ENCODE measurements at places on chromosomes 3 and 15. TPM values are rescaled to one million over a fixed set of nuclear protein-coding genes. Genes with fewer than 3 reads are reported as not detected.

DNA sequence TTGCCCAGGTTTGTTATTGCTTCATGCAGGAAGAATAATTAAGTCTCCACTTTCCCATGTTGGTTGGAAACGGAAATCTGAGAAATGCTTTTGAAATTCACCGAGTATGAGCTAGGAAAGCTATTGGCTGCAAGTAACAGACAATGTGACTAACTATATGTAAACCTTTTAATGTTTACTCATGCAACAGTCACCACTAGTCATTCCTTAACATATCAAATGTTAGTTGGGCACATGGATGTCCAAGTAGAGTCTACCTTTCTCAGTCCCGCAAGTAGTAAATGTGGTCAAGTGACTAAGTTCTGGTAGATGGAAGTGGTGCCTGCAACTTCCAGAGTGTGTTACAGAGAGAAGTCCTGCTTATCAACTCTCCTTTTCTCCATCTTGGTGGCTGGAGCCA, 52.5 kb downstream of the KLF15 start:
- no peak overlapping the region for H3K4me3 ChIP-seq
- no peaks in the 10 kb centered on the region for H3K36me3 ChIP-seq
- DNase-seq: no peak
- H3K27ac ChIP-seq: no peak overlapping the region
- no peaks in the 10 kb centered on the region for H3K27me3 ChIP-seq

DNA sequence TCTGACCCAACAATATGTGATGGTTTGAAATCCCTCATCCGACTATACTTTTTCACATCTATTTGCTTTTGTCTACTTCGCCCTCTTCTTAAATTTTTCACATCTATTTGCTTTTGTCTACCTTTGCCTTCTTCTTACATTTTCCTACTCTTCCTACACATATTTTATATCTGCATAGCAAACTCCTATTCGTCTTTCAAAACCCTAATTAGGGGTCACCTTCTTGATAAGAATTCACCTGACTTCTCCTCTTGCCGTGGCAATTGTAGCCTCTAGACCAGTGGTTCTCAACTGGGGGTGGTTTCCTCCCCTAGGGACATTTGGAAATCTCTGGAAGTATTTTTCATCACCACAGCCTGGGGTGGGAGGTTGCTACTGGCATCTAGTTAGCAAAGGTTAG, 607.4 kb downstream of the NTRK3 start:
- H3K27me3 ChIP-seq: no peaks in the 10 kb centered on the region
- H3K4me1 ChIP-seq: no peaks in the 10 kb centered on the region
- H3K27ac ChIP-seq: no peak overlapping the region
- no peak for DNase-seq
- H3K4me3 ChIP-seq: no peak overlapping the region

DNA sequence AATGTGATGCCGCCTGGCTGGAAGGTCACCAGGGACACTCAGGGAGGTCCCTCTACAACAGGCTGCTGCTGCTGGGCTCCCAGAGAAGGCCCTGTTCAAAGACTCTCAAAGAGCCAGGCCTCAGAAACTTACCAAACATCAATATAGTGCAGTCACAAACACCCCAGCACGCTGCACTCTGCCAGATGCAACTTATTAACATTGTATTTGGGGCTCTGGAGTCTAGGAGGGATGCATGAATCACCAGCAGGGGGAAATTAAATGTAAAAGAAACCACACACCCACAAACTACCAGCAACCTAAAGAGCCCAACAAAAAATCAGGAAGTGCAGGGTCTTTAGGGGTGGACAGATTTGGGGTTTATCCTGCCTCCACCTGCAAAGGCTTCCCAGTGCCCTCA, 74.6 kb upstream of the SPATA12 start:
- no peaks in the 10 kb centered on the region for H3K36me3 ChIP-seq
- DNase-seq: no peak
- no peaks in the 10 kb centered on the region for H3K27me3 ChIP-seq
- peaks cover 8% of the 10 kb centered on the region for H3K4me1 ChIP-seq

DNA sequence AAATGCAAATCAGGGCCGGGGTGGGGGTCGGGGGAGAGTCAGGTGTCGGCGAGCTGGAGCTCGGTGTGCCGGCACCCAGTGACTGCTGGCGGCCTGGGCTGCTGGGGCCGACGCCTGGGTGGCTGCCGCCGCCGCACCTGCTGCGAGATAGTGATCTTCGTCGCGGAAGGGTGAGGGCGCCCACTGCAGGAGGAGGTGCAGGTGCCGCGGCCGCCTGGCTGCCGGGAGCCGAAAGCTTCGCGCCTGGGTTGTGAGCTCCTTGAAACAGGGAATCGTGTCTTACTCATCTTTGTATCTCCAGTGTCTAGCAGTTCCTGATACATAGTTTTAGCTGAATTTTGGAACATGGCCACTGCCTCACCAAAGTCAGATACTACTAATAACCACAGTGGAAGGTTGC, 64.0 kb upstream of the CPOX start:
- H3K36me3 ChIP-seq: no peaks in the 10 kb centered on the region
- no peak for DNase-seq
- H3K4me1 ChIP-seq: no peaks in the 10 kb centered on the region
- H3K27ac ChIP-seq: no peak overlapping the region
- H3K4me3 ChIP-seq: no peak overlapping the region
- H3K27me3 ChIP-seq: no peaks in the 10 kb centered on the region

DNA sequence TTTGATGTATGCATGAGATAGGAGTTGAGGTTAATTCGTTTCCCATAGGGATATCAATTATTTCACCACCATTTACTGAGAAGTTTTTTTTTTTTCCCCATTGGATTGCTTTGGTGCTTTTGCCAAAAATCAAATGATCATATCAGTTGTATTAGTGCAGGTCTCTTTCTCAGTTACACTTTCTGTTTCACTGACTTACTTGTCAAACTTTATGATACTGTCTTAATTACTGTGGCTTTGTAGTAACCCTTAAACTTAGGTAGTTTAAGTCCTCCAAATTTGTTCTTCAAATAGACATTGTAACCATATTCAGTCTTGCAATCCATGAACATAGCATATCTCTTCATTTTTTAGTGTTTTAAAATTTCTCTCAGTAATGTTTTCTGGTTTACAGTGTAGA, 259.9 kb upstream of the SLCO3A1 start:
- H3K4me3 ChIP-seq: no peak overlapping the region
- H3K27me3 ChIP-seq: no peaks in the 10 kb centered on the region
- no peaks in the 10 kb centered on the region for H3K4me1 ChIP-seq

DNA sequence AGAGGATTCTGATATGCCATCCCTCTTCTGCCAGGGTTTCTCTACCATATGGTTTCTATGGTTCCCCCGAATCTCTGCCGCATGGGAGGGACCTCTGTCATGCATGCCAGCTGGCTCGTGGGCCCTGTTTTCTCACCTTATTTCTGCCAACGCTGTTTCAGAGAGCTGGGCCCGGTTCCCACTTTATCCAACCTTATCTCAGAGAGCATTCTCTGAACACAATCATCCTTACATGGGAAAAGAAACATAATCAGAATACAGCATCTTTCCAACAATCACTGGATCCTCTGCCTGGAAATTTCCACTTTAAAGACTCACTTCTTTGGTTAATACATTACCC, 234.5 kb upstream of the ZBTB20 start:
- no peaks in the 10 kb centered on the region for H3K27me3 ChIP-seq
- no peaks in the 10 kb centered on the region for H3K4me1 ChIP-seq
- H3K27ac ChIP-seq: no peak overlapping the region

DNA sequence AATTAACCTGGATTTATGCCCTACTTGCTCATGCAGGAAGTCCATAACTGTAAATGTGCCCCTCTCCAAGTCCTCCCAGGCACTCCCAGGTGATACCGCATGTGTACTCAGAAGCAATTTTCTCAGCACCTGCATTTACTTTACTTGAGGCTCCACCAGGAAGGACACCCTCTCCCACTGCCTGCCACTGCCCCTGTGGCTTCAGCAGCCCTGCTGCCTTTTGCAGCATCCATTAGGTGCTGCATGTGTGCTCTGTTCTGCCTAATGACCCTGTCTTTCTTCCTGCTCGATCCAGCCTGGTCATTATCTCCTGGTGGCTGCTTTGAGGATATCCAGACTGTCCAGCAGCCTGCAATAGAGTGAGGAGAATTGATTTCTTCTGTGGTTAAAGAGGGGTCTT, 107.6 kb upstream of the SEMA6D start:
- H3K27ac ChIP-seq: no peak overlapping the region
- no peaks in the 10 kb centered on the region for H3K27me3 ChIP-seq
- no peak overlapping the region for H3K4me3 ChIP-seq

GRCh38 chr3:52085681-52086282, 29.4 kb upstream of the DUSP7 start:
- no peaks in the 10 kb centered on the region for H3K36me3 ChIP-seq
- no peaks in the 10 kb centered on the region for H3K4me1 ChIP-seq
- H3K27ac ChIP-seq: no peak overlapping the region
- no peak overlapping the region for H3K4me3 ChIP-seq
- H3K27me3 ChIP-seq: no peaks in the 10 kb centered on the region
- DNase-seq: no peak

DNA sequence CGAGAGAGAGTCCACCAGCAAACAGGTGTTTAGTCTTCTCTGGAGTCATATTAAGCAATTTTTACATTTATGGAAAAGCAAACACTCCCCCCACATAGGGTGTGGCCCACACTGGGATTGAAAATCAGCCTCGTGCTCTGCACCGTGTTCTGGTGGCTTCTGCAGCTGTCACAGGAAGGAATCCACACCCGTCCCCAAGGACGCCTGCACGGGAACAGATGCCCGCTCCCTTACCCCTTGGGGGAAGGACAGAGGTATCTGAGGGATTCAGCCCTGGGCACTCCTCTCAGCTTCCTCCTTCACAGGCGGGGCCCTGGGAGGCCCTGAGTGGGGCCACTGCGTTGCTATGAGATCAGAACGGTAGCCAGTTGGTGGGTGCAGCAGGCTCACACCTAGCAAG, 27.8 kb downstream of the LIPC start:
- DNase-seq: no peak
- H3K27me3 ChIP-seq: no peaks in the 10 kb centered on the region
- no peak overlapping the region for H3K27ac ChIP-seq

DNA sequence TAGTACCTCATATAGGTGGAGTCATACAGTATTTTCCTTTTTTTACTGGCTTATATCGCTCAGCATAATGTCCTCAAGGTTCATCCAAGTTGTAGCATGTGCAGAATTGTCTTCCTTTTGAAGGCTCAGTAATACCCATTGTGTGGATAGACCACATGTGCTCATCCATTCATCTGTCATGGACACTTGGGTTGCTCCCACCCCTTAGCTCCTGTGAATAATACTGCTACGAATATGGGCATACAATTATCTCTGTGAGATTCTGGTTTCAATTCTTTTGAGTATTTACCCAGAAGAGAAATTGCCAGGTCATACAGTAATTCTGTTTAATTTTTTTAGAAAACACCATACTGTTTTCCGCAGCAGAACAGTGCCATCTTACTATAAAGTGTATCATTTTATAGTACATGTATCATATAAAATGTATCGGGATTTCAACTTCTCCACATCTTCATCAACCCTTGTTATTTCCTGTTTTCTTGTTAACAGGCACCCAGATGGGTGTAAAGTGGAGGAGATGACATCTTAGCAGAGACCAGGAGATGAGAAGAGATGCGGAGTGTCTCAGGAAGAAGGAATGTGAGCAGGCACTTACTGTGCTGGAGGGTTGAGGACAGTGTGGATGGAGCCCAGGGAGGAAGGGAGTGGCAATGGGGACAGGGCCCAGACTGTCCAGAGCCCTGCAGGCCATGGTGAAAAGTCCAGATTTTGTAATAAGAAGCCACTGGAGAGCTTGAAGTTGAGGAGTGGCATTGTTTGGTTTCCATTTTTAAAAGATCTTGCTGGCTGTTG, 27.0 kb upstream of the PRR23E start:
- no peak for DNase-seq
- H3K27ac ChIP-seq: no peak overlapping the region
- H3K27me3 ChIP-seq: peaks cover 5% of the 10 kb centered on the region
- no peaks in the 10 kb centered on the region for H3K4me1 ChIP-seq
- H3K4me3 ChIP-seq: no peak overlapping the region

DNA sequence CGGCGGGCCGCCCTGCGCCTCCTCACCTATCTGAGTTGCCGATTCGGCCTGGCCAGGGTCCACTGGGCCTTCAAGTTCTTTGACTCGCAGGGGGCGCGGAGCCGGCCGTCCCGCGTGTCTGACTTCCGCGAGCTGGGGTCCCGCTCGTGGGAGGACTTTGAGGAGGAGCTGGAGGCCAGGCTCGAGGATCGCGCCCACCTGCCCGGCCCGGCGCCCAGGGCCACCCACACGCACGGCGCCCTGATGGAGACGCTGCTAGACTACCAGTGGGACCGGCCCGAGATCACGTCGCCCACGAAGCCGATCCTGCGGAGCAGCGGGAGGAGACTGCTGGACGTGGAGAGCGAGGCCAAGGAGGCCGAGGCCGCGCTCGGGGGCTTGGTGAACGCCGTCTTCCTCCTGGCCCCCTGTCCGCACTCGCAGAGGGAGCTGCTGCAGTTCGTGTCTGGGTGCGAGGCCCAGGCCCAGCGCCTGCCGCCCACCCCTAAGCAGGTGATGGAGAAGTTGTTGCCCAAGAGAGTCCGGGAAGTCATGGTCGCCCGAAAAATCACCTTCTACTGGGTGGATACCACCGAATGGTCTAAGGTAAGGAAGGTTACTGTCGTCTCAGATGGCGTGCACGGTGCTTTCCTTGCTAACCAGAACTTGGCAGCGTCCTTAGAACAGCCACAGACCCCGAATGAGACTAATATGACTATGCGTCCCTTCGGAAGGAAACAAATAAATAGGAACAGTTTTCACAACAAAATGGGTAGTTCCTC, 567 bp downstream of the TICRR start:
- DNase-seq: no peak
- H3K4me1 ChIP-seq: peaks cover 6% of the 10 kb centered on the region
- no peaks in the 10 kb centered on the region for H3K36me3 ChIP-seq
- no peaks in the 10 kb centered on the region for H3K27me3 ChIP-seq
- H3K27ac ChIP-seq: no peak overlapping the region

GRCh38 chr15:99476413-99477222, 89.2 kb upstream of the MEF2A start:
- no peaks in the 10 kb centered on the region for H3K36me3 ChIP-seq
- DNase-seq: peak; percentile 79
- no peak overlapping the region for H3K4me3 ChIP-seq
- no peaks in the 10 kb centered on the region for H3K4me1 ChIP-seq
- H3K27me3 ChIP-seq: no peaks in the 10 kb centered on the region
- peak overlapping the region; percentile 54 for H3K27ac ChIP-seq

DNA sequence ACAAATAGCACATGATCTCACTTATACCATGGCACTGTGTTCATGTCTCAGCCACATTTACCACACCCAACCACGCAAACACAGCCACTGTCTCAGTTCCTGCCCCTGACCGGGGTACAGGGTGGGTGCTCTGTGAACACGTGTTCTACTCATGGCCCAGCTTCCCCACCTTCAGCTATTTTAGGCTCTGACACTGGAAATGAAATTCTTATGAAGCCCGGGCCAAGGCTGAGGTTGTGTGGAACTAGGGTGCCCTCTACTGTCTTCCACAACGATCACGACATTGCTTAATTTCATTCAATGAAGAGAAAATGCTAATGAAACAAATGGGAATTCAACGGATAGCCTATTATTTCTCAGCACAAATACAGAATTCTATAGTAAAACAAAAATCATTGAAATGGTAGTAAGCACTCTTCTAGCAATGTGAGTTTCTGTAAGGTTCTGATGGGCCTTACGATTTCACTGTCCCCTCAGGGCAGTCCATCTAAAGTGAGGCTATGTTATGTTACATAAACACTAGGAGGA, 2.1 kb upstream of the GABRA5 start:
- H3K36me3 ChIP-seq: no peaks in the 10 kb centered on the region
- no peak for DNase-seq
- no peaks in the 10 kb centered on the region for H3K27me3 ChIP-seq
- peaks cover 7% of the 10 kb centered on the region for H3K4me1 ChIP-seq
- H3K27ac ChIP-seq: no peak overlapping the region

C15orf39 gene
- total RNA-seq: 17.9 TPM
